ENCODE measurements at places on chromosomes 5 and 9.

DNA sequence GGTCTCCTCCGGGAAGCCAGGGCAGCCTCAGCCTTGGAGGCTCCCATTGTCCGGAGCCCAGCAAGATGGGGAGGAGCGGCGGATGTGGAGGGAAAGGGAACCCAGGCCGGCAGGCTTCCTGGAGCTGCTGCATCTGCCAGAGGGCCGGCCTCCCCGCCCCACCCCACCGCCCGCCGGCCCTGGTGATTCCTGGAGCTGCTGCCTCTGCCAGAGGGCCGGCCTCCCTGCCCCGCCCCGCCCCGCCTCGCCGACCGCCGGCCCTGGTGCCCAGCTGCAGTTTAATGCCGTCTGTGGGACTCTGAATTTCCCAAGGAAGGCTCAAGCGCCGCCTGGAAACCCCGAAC is 31.6 kb downstream of the EXD3 start:
- no peak for DNase-seq

- no peak for DNase-seq
Measured at GRCh38 chr5:61010467-61011454, 65.8 kb downstream of the NDUFAF2 start.

DNA sequence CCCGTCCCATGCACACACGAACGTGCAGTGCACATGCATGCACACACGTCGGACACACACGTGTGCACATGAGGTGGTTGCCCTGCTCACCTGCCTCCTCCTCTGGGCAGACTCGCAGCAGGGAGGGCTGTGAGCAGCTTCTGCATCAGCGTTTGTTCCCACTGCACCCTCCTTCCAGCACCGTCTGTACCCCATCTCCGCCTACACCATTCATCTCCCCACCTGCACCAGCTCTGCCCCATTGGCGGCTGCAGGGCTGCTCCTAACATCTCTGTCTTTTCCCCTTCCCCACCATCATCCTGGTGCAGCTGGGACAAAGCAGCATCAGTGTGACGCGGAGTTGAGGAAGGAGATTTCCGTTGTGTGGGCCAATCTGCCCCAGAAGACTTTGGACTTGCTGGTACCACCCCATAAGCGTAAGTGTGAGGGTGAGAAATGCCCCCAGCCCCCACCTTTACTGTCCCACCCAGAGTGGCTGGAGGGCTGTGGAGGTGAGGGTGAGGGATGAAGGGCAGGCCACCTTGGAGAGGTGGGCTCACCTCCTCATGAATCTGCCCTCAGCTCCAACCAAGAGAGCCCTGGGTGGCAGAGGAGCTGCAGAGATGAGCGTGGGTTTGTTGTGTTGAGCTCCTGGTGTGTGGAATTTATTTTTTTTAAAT is 234.6 kb downstream of the CACNA1B start:
- no peak for DNase-seq

GRCh38 chr5:166370928-166371690 is 1920.3 kb upstream of the WWC1 start:
- DNase-seq, result peak; percentile 11

- DNase-seq, result peak; percentile 51
Measured at GRCh38 chr9:14797435-14797834, 74.9 kb upstream of the CER1 start.

- DNase-seq, result peak; percentile 17
Measured at GRCh38 chr9:19386502-19387044, 6.5 kb upstream of the RPS6 start.

DNA sequence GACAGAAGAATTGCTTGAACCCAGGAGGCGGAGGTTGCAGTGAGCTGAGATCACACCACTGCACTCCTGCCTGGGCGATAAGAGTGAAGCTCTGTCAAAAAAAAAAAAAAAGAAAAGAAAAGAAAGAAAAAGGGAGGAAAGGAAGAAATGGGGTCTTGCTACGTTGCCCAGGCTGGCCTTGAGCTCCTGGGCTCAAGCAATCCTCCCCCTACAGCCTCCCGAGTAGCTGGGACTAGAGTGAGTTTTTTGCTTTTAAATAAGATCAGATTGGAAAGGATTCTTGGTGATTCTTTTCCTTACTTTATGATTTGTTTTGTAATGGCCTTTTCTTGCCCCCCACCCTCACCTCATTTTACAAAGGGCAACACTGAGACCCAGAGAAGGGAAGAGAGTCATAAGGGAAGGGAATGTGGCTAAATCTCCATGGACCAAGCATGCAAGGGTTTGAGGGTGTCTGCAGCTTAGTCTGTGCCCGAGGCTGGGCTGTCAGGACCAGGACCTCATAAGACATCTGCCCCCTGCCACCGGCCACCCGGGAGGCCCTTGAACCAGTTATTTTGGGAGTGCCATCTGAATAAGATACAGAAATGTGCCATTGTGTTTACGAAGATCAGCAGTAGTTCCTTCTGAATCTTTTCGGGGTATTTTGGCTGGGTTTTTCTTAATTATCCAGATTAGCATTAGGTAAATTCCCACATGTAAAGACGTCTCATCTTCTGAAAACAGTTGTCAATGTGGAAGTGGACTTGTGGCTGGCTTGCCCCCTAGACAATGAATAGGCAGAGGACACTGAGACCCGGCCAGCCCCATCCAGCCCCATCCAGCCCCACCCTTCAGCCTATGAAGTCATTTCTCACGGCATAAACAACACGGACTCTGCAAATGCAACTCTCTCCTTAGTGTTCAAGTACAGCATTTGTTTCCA is 44.5 kb upstream of the GRHPR start:
- DNase-seq, result no peak
